A549 treated with Mapracorat at 1 μM for 4 hours (cell line): ENCODE measurements at places on chromosomes 12 and 14. TPM values are rescaled to one million over a fixed set of nuclear protein-coding genes. Genes with fewer than 3 reads are reported as not detected.

The ST8SIA1 gene
- 0.24 TPM in 1 of 5 replicates, not detected in the others for total RNA-seq

The RHOJ gene
- total RNA-seq, result not detected in 5 replicates

The CCDC184 gene
- total RNA-seq, result 2.6 to 3.8 TPM (median 3.2 TPM) in 5 replicates

The RPL10L gene
- not detected in 5 replicates for total RNA-seq

The KLHDC1 gene
- 0.24 to 0.49 TPM (median 0.28 TPM) in 5 replicates for total RNA-seq
